Stimulated activated CD4-positive, alpha-beta T cell treated with anti-CD3 and anti-CD28 coated beads, Interleukin-1b, Interleukin-23, amount 100 ng/mL, for 4 hours (primary cell): ENCODE measurements at places on chromosomes 13 and 19.

- no peak for DNase-seq
Observed at GRCh38 chr19:7106711-7107657, 37.5 kb downstream of the ZNF557 start.

DNA sequence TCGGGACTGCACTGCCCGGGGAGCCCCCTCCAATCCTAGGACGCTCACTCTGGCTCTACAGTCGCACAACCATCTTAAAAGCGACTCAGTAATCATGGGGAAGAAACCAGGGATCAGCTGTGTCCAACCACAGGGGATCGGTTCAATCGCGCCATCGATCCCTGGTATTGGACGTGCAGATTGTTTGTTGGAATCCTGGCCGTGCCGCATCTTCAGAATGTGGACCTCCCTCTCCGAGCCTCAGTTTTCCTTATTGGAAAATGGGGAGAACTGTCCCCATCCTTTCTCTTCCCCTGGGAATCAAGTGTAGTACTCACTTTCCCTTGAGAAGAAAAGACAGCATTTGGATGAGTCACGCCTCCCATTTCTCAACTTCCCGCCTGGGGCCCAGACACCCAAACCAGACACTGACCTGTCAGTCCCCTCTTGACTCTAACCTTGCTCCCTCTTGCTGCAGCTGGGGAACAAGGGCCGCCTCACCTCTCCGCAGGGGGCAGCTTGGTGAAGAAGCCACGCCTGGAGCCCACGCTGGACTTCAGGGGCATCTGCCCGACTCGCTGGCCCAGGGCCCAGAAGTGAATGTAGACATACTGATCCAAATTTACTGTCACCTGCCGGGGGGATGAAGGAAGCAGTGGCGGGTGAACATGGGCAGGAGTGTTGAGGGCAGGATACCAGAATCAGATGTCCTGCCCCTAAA lies 17.6 kb downstream of the EMP3 start:
- DNase-seq = no peak

DNA sequence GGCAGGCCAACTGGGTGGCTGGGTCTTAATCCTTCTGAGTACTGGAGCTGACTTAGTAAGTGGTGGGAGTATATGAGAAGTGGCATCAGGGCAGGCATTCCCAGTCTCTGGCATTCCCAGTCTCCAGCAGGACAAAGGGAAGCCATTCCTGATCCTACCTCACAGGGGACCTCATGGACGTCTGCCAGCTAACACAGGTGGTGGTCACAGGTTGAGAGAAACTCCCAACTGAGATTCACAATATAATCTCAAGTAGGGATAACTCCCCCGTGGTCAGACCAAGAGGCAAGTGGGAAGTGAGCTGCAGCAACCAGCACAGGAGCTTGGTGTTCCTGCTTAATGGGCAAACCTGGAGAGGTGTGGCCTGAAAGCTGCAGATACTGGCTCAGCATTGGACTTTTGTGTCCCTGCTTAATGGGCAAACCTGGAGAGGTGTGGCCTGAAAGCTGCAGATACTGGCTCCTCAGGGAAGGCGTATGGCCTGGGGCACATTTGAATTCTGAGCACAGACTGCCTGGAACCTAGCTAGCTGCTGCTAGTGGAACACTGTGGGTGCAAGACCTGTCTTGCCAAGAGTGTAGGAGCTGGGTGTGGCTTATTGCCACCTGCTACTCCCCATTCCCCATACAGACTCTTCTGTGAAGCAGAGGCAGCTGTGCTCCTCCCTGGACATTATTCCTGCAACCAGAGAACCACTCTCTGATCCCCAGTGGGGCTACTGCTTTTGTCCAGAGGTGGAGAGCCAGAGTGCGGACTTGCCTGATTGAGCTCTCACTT lies 25.9 kb upstream of the OR10H2 start:
- DNase-seq = no peak

GRCh38 chr19:5563008-5563431 lies 4.7 kb downstream of the TINCR start:
- DNase-seq = no peak

GRCh38 chr13:35157143-35157755 lies 215.2 kb downstream of the NBEA start:
- no peak for DNase-seq
